Mesenchymal stem cell (in vitro differentiated cells and primary cell): ENCODE measurements at places on chromosomes 1 and 21.
A peak's percentile ranks its signal among the peaks of the same experiment; 100 is the strongest.

DNA sequence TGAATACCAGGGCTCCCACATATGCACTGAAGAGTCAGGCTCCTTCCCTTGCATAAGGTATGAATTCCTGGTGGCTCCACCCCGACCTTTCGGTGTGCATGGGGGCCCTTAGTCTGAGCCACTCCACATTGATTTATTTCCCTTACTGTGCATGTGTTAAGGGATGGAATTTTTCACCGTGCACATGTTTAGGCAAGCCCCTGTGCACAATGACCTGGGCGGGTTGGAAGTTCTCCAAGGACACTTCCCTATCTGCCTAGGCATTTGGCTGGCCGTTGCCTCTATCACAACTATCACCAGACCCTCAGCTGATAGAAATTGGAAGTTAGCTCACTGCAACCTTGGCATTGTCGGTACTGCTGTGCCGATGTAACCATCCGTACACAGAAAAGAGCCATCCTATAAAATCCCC lies 9.7 kb downstream of the S100A6 start:
- no peak for DNase-seq

- DNase-seq: no peak
Observed at GRCh38 chr1:50861772-50862171, 98.3 kb downstream of the FAF1 start.

- DNase-seq: peak; percentile 36
Observed at GRCh38 chr1:227947386-227947675, 401 bp downstream of the WNT9A start.

- no peak for DNase-seq
Observed at GRCh38 chr1:32749332-32749731, 46.8 kb upstream of the SYNC start.

DNA sequence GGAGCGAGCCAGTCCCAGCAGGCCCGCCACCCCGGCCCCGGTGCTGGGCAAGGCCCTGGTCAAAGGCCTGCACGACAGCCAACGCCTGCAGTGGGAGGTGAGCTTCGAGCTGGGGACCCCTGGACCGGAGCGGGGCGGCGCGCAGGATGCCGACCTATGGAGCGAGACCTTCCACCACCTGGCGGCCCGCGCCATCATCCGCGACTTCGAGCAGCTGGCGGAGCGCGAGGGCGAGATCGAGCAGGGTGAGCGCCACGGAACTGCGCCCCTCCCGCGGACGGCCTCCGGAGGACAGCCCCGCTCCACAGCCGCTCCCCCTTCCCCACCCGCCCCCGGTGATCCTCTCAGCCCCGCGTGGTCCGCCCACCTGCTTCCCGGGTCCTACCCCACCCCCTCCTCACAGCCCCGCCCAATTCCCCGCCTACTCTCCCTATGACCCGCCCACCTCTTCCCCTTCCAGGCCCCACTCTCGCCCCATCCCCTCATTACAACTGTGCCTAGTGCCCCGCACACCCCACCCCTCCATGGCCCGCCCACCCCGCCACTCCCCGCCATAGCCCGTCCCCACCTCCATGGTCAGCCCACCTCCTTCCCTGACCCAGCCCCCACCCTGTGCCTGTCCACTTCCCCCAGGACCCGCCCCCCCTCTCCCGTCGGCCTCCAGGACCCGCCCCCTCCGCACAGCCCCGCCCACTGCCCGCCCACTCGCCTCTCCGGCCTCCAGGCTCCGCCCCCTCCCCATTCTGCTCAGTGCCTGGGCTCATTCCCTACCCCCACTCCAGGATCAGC lies 52.7 kb downstream of the VWA5B1 start:
- DNase-seq: no peak

- no peak for DNase-seq
Observed at GRCh38 chr1:224068458-224069072, 45.3 kb upstream of the FBXO28 start.

GRCh38 chr1:166479052-166479631 lies 312.3 kb upstream of the FAM78B start:
- peak; percentile 34 for DNase-seq

- no peak for DNase-seq
Observed at GRCh38 chr21:33567914-33568313, 20.6 kb downstream of the DONSON start.

DNA sequence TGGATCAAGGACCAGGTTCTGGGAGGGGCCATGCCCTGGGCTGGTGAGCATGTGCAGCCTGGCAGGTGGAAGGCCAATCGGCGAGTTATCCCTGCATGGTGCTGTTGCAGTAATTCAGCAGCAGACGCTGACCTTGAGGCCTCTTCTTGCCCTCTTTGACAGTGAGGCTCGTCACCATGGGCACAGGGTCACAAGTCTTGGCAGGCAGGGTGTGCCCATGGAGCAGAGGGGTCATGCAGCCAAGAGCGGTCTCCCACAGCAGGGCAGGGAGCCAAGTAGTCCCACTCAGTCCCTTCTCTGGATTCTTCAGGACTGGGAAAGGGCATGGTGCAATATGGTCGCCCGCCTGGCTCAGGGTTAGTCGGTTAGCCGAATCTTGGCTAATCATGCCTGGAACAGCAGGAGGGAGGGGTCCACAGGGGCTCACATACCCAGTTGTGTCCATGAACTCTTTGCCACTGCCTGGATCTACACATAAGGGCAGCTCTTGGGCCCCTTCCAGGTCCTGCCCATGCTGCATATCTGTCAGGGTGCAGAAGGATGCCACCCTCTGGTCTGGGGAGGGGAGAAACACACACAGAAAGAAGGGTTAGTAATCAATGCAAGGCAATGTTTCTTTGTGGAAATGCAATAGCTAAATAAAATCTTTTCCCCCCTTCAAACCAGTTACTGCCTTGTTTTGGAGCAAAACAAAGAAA lies 226.8 kb downstream of the SIPA1L2 start:
- DNase-seq: no peak

GRCh38 chr21:45780647-45781046 lies 137.1 kb downstream of the PCBP3 start:
- DNase-seq: no peak
